NCI-H1417 treated with DMSO at 0.1 percent for 48 hours (cell line): ENCODE measurements at places on chromosomes 12 and 14.

DNA sequence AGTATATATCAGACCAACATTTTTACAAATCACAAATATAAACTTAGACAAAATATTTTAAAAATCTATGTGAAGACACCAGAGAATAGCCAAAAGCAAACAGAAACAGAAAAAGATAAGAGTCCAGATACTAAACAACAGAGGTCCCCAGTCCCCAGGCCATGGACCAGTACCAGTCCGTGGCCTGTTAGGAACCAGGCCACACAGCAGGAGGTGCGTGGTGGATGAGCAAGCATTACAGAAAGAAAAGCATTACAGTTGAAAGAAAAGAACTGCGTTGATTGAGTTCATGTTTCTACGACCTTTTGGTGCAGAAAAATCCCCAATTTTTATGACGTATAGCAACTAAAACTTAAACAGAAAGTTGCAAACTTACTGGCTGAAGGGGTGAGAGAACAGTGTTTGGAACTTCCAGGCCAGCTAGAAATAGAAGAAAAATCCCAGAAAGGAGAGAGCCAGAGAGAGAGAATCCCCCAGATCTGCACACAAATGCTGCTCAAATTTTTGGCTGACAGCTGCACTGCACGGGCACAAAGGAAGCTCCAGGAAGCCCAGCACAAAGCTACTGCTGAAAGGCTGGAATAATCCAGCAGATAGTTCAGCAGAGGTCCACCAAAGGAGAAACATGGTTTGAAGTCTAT lies 159.6 kb upstream of the C14orf180 start:
- DNase-seq, result no peak

GRCh38 chr14:105139212-105139825 lies 29.3 kb downstream of the JAG2 start:
- DNase-seq, result no peak

DNA sequence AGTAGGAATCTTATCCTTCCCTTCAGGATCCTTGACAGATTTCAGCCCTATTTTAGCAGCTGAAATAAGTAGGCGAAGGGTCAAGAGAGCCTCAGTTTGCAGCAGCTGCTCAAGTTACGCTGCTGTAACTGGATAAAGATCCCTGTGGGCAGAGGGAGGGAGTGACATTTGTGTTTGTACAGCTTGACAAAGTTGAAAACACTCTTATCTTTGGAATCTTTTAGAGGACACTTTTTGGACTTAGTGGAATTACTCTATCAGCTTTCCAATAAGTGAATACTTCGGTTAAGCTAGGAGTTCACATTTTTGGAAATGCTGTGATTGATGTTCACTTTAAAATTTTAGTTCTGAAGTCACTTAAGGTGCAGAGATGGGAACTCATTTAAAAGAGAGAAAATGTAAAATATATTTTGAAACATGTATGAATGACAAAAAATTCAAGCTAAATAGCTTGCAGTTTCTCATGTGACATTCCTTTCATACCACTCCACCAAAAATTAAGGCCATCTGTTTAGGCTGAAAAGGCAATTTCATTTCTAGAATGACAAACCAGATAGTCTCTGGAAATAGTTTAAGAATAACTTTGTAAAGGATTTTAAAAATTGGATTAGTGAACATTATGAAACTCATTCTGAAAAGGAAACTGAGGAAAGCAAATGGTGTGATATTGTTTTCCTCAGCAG lies 55.2 kb downstream of the SLC38A4 start:
- no peak for DNase-seq

DNA sequence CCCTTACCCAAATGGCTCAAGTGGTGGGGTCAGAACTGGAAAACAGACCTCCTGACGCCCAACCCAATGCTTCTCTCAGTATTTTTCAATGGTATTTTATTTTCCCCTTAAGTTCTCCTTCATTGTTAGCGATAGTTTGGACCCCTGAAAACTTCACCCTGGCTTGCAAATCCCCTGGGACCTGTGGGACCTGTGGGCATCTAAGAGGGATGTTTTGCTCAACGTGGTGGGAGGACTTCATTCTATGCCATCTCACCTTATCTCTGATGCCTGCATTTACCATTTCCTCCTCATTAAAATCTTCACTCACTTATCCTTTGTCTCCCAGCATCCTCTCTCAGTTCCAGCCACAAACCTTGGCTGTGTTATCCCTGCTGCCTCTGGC lies 59.4 kb upstream of the GZMB start:
- DNase-seq, result no peak

- no peak for DNase-seq
Observed at GRCh38 chr14:53883739-53884138, 72.9 kb downstream of the BMP4 start.
